ENCODE measurements at places on chromosomes 16 and 17.

DNA sequence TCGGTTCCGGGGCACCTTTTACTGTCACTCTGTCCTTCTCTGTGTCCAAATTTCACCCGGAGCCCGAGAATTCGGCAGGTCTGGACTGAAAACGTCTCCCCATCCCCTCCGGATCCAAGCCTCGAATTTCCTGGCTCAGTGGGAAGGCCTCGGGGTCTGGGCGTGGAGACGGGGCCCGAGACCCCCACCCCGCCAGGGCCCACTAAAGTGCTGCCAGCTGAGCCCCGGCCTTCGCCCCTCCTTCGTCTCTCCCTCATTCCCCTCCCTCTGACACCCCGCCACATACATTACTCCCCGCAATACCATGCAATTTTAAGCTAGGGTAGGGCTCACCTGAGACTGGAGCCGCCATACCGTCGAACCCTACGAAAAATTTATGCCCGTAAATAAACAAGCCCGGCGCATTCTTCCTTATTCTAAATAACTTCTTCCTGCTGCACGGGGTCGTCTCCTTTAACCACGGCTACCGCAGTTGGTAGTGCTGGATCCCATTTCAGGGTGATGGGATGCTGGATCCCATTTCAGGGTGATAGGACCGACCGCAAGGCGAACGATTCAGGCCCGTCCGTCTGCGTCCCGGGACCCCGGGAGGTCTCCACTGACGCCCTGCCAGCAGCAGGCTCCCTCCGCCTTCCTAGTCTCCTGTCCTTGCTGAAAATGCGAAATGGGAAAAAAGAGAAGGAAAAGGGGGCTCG is 4.4 kb upstream of the OR1F1 start:
- no peak for DNase-seq

- DNase-seq: no peak
Measured at GRCh38 chr16:71623597-71623996, 2.4 kb upstream of the MARVELD3 start.

DNA sequence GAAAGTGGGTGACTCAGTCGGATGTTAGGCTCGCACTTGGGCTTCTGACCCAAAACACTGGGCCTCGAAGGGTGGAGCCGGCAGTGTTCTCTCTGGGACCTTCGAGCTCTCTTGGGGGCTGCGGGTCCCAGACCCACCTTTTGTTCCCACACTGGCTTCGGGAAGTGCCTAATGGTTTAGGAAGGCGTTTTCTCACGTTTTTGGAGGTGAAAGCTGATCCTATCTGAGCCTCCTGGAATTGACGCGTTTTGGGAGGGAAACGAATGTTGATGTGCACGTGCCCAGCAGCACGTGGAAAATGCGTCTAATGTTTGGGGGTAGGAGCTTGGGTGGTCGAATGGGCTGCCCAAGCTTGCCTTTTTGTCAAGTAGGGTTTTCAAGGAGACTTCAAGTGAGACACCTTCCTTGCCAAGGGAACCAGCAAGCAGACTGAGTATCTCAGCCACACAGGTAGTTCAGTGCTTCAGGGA is 666 bp downstream of the HGS start:
- DNase-seq: no peak

DNA sequence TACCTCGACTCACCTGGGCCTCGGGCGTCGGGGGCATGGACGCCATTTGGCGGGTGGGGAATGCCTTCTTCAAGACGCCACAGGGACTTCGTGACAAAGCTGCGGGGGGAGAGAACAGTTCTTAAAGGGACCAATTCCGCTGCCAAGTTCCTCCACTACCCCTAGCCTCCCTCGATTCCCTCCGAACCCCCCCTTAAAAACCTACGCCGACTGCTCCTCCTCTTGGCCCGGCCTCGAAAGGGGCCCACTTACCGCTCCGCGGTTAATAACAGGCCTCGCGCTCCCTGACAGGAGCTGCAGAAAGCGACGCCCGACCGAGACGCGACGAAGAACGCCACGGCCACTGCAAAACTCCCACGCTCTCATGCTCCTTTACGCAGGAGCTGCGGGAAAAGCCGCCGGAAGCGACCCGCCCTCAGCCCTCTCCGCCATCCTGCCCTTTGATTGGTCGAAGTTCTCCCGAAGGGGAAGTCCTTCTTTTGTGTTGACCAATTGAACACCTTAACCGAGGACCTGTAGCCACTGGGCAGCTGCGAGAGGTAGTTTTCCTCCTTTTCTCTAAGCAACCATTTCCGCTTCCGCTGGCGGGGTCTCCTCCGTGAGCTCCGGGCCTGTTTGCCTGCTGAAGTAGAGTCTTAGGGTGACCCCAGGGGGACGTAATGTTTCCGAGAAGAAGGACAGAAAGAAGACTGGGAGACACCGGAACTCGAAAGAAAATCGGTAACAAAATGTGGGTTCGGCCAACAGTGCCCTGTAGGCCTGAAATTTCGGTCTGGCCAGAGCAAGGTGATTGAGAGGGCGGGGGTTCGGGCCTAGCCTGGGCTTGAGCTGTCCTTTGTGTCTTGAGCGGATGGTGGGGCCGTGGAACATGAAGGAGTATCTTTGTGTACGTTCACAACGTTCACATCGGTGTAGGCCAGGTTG is at the start of the genes NAA60 and ZNF597:
NAA60 (plus strand) TSS at position 573 of the 924 bp plus-strand sequence. CDS start 32,548 bp downstream, outside the sequence.
ZNF597 (minus strand) TSS at position 397 of the 924 bp plus-strand sequence; CDS start at position 46, 351 bp downstream.
- DNase-seq: peak; percentile 93

GRCh38 chr16:70520612-70521297 is 2.6 kb downstream of the COG4 start:
- peak; percentile 74 for DNase-seq

DNA sequence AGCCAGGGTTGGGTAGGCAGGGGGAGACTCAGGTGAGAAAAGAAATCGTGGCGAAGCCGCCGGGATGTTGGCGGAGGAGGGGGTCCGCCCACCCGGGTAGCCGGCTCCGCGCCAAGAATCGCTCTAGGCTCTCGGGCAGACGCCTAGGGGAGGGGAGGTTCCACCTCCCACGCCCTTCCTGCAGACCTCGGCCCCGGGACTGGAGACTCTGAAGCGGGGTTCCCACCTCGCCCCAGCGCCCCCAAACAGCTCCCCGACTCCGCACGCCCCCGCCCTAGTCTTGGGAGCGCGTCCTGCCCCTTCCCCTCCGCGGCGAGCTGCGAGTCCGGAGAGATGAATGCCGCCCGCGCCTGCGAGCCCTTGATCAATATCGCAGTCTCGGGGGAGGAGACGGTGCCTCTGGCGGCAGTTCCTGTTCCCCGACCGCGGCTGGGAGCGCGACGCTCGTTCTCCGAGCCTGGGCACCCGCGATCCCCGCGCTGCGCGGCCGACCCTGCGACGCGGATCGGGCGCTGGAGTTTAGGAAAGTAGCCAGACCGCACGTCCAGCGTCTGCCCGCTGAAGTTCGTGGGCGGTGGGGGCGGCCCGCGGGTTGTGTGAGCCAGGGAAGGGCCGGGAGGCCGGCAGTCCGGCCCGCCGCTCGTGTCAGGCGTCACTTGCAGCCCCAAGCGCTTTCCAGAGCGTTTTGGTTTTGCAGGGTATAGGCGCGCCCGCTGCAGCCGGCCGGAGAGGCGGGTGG is 790 bp downstream of the CRHR1 start:
- DNase-seq: peak; percentile 32
